ENCODE measurements at places on chromosomes 7 and 10.

- DNase-seq, result no peak
Observed at GRCh38 chr10:126905776-126906703, 812 bp downstream of the DOCK1 start.

DNA sequence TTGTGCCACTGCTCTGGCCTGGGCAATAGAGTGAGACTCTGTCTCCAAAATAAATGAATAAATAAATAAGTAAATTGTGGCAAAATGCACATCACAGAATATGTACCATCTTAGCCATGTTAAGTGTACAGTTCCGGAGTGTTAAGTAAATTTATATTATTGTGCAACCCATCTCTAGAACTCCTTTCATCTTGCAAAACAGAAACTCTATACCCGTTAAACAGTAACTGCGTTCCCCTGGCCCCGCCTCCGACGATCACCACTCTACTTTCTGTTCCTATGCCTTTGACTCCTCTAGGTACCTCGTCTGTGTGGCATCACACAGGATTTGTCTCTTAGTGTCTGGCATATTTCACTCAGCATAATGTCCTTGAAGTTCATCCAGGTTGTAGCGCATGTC is 356.4 kb upstream of the FOXK1 start:
- DNase-seq, result no peak

- DNase-seq, result no peak
Observed at GRCh38 chr10:33238643-33239042, 95.8 kb downstream of the NRP1 start.

DNA sequence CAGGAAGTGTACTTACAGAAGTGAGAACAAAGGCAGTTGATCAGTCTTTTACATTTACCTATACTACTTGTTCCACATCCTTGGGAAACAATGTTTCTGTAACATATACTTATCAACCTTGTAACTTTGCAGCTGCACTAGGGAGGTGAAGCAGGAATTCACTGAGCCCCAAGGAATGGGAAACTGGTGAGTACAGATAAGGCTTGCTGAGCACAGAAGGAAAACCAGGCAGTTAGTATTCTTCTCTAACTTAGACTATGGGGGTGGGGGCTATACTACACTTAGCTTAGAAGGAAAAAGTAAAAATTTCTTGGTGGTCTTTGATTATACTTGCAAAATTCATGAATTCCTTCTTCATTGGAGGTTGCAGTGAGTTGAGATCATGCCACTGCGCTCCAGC is 6.9 kb upstream of the ZNF33A start:
- no peak for DNase-seq

DNA sequence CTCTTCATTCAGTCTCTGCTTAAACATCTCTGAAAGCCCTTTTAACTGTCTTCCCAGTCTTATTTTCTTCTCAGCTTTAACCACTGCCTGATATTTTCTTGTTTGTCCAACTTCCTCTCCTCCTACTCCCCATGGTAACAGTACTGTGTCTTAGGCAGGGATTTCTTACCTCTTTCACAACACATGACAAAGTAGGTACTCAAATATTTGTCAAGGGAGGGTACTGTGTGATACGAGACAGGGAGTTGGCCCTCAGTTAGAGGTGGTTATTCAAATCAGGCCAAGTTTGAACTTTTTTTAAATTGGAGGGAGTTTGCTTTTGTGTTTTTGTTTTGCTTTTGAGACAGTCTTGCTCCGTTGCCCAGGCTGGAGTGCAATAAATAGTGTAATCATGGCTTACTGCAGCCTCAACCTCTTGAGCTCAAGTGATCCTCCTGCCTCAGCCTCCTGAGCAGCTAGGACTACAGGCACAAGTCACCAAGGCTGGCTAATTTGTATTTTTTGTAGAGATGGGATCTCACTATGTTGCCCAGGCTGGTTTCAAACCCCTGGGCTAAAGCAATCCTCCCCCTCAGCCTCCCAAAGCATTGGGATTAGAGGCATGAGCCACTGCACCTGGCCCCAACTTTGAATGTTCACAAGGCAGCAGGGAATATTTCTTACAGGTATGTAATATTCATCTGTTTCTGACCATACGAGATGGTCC is 2.5 kb upstream of the KPNA7 start:
- no peak for DNase-seq

DNA sequence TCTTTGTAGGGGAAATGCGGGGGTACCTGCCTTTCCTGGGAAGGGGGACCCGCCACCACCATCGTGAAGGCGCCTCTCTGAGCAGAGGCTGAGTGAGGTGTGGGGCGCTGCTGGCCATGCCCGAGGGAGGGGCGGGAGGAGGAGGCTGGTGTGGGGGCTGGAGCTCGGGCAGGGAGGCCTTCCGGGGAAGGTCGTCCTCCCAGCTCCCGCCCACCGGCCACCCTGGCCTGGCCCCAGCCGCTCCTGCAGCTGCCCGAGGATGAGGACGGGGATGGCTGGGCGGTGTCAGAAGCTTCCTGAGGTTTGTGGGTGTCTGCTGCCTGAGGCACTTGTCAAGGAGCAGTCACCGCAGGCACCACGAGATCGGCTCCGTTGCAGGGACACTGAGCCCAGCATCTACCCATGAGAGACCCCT is 11.4 kb downstream of the PWWP2B start:
- no peak for DNase-seq

- DNase-seq, result peak; percentile 2
Observed at GRCh38 chr10:132232023-132232951, 45.5 kb downstream of the DPYSL4 start.

GRCh38 chr7:155741082-155741481 is 71.2 kb downstream of the SHH start:
- no peak for DNase-seq
